Breast epithelium (tissue), 4 donors: ENCODE measurements at places on chromosomes 6 and 20. TPM values are rescaled to one million over a fixed set of nuclear protein-coding genes. Genes with fewer than 3 reads are reported as not detected.

- peak overlapping the region; percentile 94 for H3K27ac ChIP-seq
- H3K36me3 ChIP-seq = no peaks in the 10 kb centered on the region
- H3K4me3 ChIP-seq = peak overlapping the region; percentile 25
- H3K27me3 ChIP-seq = no peaks in the 10 kb centered on the region
Measured at GRCh38 chr20:19937218-19937617, 79.9 kb upstream of the NAA20 start.

- no peaks in the 10 kb centered on the region for H3K36me3 ChIP-seq
- H3K4me1 ChIP-seq = no peaks in the 10 kb centered on the region
- H3K27ac ChIP-seq = no peak overlapping the region
- H3K4me3 ChIP-seq = no peak overlapping the region
Measured at GRCh38 chr6:85323435-85324040, 126.3 kb upstream of the NT5E start.

Gene LAMP5
- total RNA-seq = 0.33 TPM

Gene CPXM1
- 23.1 TPM for total RNA-seq
